Retinal pigment epithelial cell (primary cell): ENCODE measurements at places on chromosomes 7 and 10.

GRCh38 chr10:131615150-131615549 lies 285.7 kb upstream of the PPP2R2D start:
- DNase-seq = no peak

DNA sequence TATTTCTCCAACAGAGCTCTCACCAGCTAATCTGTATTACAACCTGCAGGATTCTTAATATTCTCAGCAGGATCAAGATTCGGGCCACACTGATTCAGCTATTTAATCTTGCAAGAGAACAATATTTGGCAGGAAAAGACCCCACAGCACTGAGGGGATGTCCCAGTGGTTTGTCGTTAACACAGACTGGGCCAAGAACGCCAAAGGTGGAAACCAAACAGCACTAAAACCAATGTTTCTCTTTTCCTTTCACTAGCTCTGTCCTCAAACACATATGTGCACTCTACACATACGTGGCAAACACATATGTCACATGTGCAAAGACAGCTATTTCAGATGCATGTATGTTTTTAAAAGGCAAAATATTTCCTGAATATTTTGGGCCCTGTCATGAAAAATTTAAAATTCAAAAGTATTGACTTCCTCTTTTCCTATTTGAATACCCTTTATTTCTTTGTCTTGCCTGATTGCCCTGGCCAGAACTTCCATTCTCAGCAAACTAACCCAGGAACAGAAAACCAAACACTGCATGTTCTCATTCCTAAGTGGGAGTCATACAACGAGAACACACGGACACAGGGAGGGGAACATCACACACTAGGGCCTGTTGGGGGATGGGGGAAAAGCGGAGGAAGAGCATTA lies 51.7 kb upstream of the NEBL start:
- DNase-seq = no peak

DNA sequence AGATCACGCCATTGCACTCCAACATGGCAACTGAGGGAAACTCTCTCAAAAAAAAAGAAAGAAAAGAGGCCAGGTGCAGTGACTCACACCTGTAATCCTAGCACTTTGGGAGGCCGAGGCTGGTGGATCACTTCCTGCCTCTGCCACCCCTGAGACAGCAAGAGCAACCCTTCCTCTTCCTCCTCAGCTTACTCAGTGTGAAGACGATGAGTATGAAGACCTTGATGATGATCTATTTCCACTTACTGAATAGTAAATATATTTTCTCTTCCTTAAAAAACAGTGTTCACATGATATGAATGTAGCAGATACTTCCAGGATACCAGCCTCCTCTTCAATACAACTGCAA lies 2.1 kb upstream of the ZKSCAN1 start:
- DNase-seq = no peak

DNA sequence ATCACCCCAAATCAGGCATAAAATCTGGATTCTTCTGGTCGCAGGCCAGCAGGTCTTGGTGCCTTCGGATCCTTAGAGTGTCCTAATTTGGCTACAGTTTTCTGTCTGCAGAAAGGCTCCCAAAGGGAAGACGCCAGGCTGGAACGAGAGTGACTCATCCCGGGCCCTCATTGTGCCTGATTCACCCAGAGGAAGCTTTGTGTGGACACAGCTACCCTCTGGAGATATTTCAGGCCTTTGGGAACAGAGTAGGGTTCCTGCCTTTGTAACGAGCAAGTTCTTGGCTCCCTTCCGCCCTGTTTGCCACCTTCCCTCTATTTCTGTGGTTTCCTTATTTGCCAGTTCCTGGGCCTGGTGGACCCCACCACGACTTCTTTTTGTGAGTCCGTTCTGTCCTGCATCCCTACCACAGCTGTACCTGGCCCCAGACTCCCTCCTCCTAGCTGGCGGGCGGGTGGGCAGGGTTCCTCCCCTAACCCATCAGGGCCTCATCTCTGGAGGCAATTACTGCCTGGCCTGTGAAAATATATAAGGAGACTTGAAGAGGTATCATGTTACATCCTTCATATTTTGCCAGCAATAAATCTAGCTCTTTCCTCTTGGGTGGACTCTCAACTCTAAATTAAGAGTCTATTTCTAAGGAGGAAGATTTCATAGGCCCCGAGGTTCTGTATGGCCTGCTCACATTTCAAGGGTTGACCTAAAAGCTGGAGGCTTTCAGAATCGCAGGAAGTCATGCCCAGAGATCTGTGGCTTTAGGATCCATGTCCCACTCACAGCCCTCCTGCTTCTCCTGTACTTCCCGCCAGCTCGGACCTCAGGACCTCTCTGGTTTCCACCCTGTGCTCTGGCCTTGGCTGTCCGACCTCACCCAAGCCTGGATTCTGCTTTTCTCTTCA lies 219.2 kb upstream of the ZNF32 start:
- DNase-seq = no peak

GRCh38 chr7:29486191-29486700 lies 77.4 kb upstream of the PRR15 start:
- no peak for DNase-seq

GRCh38 chr10:25061711-25062449 lies 45.5 kb downstream of the THNSL1 start:
- peak; percentile 63 for DNase-seq

DNA sequence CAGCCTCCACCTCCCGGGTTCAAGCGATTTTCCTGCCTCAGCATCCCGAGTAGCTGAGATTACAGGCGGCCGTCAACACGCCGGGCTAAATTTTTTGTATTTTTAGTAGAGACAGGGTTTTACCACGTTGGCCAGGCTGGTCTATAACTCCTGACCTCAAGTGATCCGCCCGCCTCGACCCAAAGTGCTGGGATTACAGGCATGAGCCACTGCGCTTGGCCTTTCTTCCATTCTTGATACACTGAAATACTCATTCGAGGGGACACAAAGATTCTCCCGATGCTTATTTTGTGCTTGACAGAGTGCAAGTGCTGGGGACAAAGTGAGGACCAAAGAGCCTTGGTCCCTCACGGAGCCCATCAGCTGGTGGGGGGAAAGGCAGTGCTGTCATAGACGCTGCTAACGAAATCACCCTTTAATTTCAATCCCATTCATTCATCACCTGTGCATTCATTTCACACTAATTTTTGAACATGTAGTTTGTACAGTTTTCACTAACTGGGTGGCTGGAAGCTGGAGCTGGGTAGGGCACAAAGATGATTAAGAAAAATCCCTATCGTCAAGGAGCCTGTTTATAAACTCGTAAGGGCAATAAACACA lies 621 bp upstream of the FAM133B start:
- DNase-seq = no peak

- no peak for DNase-seq
Measured at GRCh38 chr7:140213684-140214074, 36.9 kb upstream of the KDM7A start.

DNA sequence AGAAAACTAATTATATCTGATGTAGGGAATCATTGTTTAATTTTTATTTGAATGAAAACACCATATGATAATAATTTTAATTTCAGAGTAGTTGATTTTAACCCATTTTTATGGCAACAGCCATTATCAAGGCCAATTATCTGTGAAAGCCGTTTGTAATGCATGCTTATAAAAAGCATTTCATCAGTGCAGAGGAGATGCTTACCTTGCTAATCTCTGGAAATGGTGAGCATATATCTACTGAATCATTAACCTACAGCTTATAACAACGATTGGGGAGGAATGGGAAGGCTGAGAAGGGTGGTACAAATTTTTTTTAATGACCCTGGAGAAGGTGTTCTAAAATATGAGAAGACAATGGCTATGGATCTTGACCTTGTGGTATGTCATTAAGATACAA lies 235.6 kb downstream of the DGKB start:
- DNase-seq = no peak

DNA sequence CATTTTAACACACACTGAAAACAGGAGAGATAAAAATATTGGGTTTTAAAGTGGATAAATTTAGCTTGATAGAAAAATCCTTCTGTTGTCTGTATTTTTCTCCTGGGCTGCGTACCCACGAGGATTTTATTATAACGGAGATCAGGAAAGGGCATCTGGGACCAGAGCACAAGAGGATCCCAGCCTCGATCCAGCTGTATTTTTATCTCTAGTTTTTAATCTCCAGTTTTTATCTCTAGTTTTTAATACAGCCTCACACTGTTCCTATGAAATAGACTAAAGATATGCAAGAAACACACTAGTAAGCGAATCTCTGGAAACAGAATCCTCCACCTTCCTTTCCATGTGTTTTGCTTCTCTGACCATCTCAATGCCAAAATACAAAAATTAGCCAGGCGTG lies 295.2 kb downstream of the FRMD4A start:
- no peak for DNase-seq
